ENCODE measurements at places on chromosomes 2 and 18. TPM values are rescaled to one million over a fixed set of nuclear protein-coding genes. Genes with fewer than 3 reads are reported as not detected.

The NYAP2 gene
- total RNA-seq = 0.02 TPM

The STON1 gene
- 0.34 TPM for total RNA-seq

The LIMS3 gene
- not detected for total RNA-seq

The SLC1A4 gene
- total RNA-seq = 10.9 TPM

The FSHR gene
- total RNA-seq = not detected

The CCDC121 gene
- 4.1 TPM for total RNA-seq

The GALNT1 gene
- 50.7 TPM for total RNA-seq

The CD28 gene
- total RNA-seq = not detected

The SLC4A3 gene
- total RNA-seq = 2.9 TPM

The MC4R gene
- total RNA-seq = not detected

The TMEM178A gene
- 0.10 TPM for total RNA-seq

The ICA1L gene
- total RNA-seq = 1.5 TPM

All from A549 treated with DMSO at 1 μM for 4 hours (cell line).